ENCODE measurements at places on chromosomes 6 and 20.

DNA sequence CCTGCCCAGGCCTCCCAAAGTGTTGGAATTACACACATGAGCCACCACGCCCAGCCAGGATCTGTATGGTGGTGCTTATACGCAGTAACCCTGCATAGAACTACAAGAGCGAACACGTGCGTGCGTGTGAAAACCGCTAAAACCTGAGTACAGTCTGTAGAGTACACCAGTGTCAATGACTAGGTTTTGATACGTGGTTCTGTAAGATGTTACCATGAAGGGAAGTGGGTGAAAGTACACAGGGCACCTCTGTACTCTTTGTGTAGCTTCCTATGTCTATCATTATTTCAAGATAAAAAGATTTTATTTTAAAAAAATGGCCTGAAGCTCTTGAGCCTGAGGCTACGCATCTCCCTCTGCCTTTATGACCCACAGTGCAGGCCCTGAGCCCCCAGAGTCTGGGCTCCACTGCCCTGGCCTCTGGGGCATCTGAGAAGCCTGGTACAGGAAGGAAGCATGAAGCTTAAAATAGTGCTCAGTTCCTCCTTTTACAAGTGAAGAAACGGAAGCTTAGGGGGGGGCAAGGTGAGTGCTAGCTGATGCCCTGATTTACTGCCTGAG lies 21.6 kb downstream of the LY86 start:
- DNase-seq = no peak

DNA sequence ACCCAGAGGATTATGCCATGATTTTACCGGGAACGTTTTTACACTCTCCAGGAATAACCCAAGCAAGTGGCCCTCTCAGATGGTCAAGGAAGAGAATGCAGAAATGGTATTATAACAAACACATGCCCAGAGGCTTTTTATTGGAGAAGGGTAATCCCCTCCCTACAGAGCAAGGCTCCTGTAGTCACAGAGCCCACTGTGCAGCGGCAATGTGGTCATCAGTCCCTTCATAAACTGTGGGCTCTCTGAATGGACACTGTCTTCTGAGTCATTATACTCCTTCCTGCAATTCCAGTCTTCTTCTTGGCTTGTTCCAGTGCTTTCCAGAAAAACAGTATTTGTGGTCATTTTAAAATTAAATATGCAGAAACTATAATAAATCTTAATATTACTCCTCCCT lies 74.7 kb downstream of the LAMA4 start:
- no peak for DNase-seq

DNA sequence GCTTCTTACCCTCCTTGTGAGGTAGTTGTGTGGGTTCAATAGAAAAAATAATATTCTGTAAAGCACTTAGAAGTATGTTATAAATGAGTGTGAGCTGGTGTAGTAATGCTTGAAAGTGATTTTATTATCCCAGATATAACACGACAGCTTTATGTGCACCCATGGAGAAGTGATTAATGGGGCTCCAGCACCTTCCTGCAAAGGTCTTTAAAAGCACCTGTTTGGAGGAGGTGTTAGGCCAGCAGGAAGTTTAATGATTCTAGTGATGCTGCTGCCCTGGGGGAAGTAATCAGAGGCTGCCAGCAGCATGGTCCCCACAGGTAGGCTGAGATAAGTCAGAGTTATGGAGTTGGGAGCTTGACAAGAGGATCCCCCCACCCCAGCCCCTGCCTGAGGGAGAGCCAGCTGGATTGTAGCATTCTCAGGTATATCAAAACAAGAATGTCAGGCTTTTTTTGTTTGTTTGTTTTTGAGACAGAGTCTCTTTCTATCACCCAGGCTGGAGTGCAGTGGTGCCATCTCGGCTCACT lies 166.3 kb downstream of the PHACTR1 start:
- DNase-seq = no peak

GRCh38 chr6:41189967-41190366 lies 11.0 kb downstream of the TREML2 start:
- no peak for DNase-seq

- DNase-seq = no peak
Observed at GRCh38 chr6:147738099-147738498, 229.6 kb downstream of the SAMD5 start.

DNA sequence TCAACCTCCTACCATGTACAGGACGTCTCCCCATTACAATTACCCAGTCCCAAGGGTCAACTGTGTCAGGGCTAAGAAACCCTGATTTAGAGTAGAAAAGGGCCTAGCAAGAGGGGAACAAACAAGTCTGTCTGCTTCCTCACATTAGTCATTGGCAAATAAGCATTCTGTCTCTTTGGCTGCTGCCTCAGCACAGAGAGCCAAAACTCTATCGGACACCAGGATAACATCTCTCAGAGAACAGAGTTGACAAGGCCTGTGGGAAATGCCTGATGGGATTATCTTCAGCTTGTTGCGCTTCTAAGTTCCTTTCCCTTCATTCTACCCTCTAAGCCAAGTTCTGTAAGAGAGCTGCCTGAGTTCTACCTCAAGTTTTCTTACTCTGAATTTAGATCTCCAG lies 19.0 kb upstream of the VSX1 start:
- DNase-seq = no peak

DNA sequence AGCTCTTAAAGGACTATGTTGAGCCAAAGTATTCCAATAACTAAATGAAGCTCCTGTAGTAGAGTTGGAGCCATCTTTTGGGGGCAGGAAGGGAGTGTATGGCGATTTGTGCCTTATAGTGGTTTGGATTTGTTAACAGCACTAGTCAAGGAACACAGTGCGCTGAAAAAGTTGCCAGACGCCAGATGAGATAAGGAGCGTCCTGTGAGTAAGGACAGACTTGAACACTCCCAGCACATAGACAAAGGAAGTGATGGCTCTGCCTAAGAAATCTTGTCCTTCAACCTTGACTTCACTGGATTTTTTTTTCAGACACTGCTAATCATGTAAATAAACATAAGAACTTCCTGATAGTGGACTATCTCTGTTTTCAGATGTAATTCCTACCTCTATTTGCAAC lies 136.9 kb downstream of the TRMT11 start:
- DNase-seq = no peak

- no peak for DNase-seq
Observed at GRCh38 chr6:54710456-54710855, 136.1 kb upstream of the FAM83B start.

- no peak for DNase-seq
Observed at GRCh38 chr6:141209890-141210289, 922.8 kb upstream of the GJE1 start.
